IPS-NIHi11 (cell line): ENCODE measurements at places on chromosomes 3 and 15.
A peak's percentile ranks its signal among the peaks of the same experiment; 100 is the strongest.

- DNase-seq = no peak
Observed at GRCh38 chr3:12961697-12962036, 111.6 kb downstream of the IQSEC1 start.

GRCh38 chr15:68430471-68431036 lies 1.4 kb downstream of the ITGA11 start:
- no peak for DNase-seq

GRCh38 chr15:72706266-72706665 lies 20.3 kb downstream of the BBS4 start:
- no peak for DNase-seq

GRCh38 chr15:95295363-95295762 lies 1035.1 kb upstream of the NR2F2 start:
- DNase-seq = no peak

- DNase-seq = no peak
Observed at GRCh38 chr3:192687488-192688152, 39.7 kb downstream of the FGF12 start.

- DNase-seq = no peak
Observed at GRCh38 chr3:55442861-55443260, 44.2 kb downstream of the WNT5A start.

- DNase-seq = no peak
Observed at GRCh38 chr3:172100482-172100881, 61.1 kb downstream of the FNDC3B start.

DNA sequence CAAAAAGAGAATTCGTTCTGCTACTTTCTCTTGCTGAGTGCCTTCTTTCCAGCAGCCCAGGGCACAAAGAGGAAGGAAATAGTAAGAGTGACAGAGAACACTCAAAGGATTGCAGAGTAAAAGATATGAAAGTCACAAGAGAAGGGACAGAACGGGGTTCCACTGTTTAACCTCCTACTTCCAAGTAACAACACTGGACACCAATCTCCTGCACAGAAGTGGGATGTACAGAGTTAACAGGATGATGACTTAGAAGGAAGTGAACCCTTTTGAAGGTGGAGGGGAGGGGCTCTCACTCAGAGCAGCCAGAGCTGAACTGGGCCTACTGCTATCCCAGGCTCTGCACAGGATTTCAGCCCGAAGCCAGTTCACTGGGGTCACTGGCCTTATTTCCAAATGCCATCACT lies 130.1 kb upstream of the PRICKLE2 start:
- DNase-seq = peak; percentile 35

DNA sequence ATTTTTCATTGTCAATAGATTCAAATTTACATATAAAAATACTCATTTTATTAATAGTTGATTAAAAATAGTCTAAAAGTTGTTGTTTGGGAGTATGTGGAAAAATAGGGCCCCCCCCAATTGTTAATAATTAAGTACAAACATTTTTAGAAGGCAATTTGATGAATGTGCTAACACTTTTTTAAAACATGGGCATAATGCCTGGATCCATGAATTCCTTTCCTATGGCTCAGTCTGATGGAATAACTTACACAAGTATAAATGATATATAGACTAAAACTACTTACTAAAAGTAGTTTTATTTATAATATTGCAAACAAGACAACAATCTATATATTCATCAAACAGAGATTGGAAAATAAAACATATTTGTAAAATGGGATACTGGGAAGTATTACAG lies 247.2 kb upstream of the LRRN1 start:
- no peak for DNase-seq

DNA sequence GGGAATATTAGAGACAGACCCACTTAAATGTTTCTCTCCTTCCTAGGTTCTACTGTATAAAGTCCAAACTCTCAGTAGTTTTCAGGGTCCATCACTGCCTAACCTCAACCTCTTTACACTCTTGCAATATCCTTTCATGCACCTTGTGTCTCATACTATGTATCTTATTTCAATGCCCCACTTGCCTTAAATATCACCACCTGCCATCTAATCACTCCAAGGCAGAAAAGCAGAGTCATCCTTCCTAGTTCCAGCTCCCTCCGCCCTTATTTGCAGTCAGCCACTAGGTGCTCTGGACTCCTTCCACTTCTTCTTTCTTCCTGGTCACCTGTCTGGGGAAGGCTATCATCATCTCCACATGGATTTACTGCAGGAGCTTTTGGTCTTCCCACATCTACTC lies 322.0 kb downstream of the MFSD1 start:
- DNase-seq = no peak

DNA sequence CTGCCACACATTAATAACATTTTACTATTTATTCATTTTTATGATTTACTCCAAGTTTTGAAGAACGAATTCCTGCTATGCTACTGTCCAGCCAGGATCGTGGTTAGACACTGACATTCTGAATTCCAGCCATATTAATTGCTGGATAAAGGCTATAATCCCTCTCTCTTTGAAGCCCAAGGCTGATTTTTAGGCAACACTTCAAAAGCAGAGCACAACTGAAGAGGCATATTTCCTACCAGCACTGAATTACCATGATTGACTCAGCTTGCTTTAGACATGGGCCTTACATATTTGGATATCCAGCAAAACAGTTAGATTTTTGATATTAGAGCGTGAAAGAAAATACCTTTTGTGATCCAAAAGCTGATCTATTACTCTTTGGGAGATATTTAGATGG lies 205.0 kb downstream of the ZIC1 start:
- DNase-seq = no peak

DNA sequence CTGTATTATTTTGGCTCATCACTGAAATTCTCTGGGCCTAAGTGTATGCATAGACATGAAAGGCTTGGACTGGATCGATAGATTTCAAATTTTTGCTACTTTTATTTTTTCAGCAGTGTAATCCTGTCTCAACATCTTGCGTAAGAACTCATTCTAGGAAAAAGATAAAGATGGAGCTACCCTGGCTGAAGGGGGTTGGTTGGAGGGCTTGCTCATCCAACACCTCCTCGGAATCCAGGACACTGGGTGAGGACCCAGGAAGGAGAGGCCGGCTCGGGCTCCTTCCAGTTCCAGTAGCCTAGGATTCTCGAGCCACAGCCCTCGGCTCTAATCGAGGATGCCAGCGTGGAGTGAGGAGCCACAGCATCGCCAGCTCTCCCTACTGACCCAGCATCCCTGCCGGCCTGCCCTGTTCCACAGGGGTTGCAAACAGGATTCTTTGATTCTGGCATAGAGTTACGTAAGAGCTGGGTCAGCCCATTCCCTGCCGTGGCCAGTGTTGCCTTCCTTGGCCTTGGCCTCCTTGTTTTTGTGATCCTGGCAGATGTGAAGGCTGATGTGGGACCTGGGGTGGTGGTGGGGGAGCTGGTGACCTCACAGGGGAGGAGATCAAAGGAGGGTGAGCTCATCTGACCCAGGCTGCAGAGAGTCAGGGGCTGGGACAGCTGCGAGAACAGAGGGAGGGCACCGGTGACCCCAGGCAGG lies 149.5 kb downstream of the ALDH1A2 start:
- DNase-seq = no peak

DNA sequence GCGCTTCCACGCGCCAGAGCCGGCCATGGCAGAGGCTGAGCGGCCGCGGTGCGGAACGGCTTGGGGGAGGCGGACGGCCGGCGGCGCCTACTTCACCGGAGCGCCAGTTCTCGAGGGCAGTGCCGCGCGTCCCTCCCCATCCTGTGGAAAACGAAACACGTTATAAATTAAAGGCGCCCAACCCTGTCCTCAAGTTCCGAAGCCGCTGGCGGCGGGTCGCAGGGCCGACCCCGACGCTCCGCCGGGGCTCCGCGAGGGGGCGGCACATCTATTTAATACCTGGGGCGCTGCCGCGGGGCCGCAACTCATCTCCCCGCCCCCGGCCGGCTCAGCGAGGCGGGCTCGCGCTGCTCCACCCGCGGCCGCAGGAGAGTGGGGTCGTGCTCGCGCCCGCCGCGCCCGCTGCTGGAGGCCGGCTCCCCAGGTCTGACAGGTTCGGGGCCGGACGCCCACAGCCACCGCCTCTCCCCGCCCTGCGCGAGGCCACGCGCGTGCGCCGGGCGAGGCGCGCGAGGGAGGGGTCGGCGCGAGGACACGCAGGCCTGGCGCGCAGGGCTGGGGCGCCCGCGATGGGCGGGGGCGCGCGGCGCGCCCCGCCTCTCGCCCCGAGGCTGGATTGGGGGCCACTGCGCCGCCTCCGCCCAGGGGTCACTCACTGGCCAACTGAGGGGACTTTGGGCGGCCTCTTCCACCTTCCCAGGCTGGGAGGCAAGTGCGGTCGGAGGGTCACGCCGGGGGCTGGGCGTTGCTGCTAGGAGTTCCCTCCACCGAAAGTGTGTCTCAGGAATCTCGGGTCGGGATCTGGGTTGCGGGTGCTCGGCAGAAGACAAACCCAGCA lies at the start of gene SLC30A4:
TSS of gene SLC30A4 (minus strand) at position 428 of the 838 bp plus-strand sequence. CDS start at position 27, 401 bp downstream.
- peak; percentile 76 for DNase-seq
